Bone marrow (tissue), 2 donors: ENCODE measurements at places on chromosomes 6 and 20.

GRCh38 chr6:165835410-165835851 lies 172.4 kb upstream of the PDE10A start:
- no peak for DNase-seq

GRCh38 chr6:18115356-18115755 lies 7.1 kb downstream of the NHLRC1 start:
- no peak for DNase-seq

GRCh38 chr6:68333442-68333841 lies 301.6 kb upstream of the ADGRB3 start:
- DNase-seq = no peak

- DNase-seq = no peak
Measured at GRCh38 chr6:157291356-157291755, 32.0 kb downstream of the TMEM242 start.
